PC-3 (cell line): ENCODE measurements at places on chromosomes 16 and 17.
A peak's percentile ranks its signal among the peaks of the same experiment; 100 is the strongest.

- no peaks in the 10 kb centered on the region for H3K27me3 ChIP-seq
- peak overlapping the region; percentile 76 for H3K4me3 ChIP-seq
- H3K36me3 ChIP-seq: no peaks in the 10 kb centered on the region
- peaks cover 40% of the 10 kb centered on the region for H3K4me1 ChIP-seq
These were observed 792 bp downstream of the SECTM1 start for GRCh38 chr17:82332669-82333278.

DNA sequence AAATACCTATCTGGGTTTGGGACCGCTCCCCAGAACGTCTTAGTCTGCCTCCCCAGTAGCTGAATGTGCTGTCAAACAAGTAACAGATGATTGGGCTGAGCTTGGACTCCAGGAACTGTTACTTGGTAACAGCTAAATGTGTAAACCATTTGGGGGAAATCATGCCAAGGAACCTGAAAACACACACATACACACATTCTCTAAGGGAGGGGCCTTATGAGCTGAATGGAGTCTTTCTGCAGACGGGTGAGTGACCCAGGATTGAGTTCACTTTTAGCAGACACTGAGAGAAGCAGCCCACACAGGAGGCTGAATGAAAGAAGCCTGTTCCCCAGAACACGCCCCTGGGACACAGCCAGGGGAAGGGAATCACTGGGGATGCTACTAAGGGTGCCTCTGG is 1.6 kb downstream of the ACLY start:
- peak; percentile 12 for DNase-seq
- peak overlapping the region; percentile 93 for H3K4me3 ChIP-seq
- no peaks in the 10 kb centered on the region for H3K27me3 ChIP-seq
- no peak overlapping the region for H3K27ac ChIP-seq
- peaks cover 34% of the 10 kb centered on the region for H3K4me1 ChIP-seq
- peaks cover 8% of the 10 kb centered on the region; the same call in 1 of the 2 replicates for H3K36me3 ChIP-seq

DNA sequence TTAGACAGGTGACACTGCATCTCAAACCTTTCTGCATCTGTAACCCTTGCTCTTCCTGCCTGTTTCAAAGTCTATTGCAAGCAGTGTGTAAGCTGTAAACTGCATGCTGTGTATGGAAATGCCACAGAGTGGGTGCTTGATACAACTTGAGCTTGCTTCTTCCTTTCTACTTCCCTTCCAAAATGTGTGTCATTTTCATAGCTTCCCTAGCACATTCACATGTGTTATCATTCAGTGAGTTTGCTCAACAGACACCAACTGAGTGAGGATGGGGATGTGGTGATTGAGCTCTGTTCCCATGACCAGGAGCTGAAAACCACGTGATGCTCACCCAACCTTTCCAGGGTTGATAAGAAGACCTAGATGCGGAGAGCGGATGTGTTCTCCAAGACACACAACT is 111.1 kb downstream of the VAT1L start:
- H3K27me3 ChIP-seq: no peaks in the 10 kb centered on the region
- no peak overlapping the region for H3K27ac ChIP-seq
- no peak overlapping the region for H3K4me3 ChIP-seq
- H3K4me1 ChIP-seq: no peaks in the 10 kb centered on the region

- H3K4me1 ChIP-seq: no peaks in the 10 kb centered on the region
- no peak for DNase-seq
- no peak overlapping the region for H3K27ac ChIP-seq
- H3K27me3 ChIP-seq: no peaks in the 10 kb centered on the region
These were observed 452.2 kb downstream of the XYLT1 start for GRCh38 chr16:17018585-17018939.

DNA sequence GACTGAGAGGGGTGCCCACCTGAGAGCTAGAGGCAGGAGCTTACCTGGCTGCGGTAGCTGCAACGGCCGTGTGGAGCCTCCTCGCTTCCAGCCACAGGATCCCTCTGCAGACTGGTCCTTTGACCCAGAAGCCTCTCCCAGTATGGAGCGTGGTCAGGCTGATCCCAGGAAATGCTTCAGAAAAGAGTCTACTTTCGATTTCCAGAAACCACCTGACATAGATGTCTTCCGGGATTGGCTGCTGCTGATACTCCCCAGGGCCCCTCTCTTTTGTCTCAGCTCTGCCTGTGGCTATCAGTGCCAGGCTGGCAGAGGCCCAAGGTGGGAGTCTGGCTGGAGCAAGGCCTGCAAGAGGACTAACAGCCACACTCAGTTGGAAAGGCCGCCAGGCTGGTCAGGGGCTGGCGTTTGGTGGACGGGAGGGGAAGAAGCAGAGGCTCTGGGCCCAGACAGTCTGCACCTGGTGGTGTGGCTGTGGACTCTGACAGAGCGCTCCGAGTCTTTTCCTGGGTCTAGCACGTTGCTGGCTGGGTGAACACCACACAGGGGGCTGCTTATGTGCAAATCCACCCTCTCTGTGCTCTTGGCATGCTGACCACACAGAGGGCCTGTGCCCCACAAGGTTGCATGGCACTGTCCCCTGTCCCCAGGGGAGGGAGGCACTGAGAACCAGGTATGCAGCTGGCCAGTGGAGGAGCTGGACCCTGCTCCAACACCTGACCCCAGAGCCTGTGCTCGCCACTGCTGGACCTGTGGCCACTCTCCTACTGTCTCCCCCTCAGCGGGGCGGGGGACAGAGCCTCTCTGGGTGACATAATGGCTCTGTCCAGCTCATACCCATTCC is at the start of gene LGALS3BP:
Gene LGALS3BP (minus strand): TSS at position 144 of the 844 bp plus-strand sequence. CDS start 2,732 bp downstream, outside the sequence.
- no peak within 1 kb of the TSS for H3K27ac ChIP-seq
- H3K4me1 ChIP-seq: peaks cover 22% of the 10 kb centered on the region
- H3K4me3 ChIP-seq: peak within 1 kb of the TSS; percentile 38; the same call in 1 of the 2 replicates
- H3K36me3 ChIP-seq: no peaks in the 10 kb centered on the region
- no peaks in the 10 kb centered on the region for H3K27me3 ChIP-seq

DNA sequence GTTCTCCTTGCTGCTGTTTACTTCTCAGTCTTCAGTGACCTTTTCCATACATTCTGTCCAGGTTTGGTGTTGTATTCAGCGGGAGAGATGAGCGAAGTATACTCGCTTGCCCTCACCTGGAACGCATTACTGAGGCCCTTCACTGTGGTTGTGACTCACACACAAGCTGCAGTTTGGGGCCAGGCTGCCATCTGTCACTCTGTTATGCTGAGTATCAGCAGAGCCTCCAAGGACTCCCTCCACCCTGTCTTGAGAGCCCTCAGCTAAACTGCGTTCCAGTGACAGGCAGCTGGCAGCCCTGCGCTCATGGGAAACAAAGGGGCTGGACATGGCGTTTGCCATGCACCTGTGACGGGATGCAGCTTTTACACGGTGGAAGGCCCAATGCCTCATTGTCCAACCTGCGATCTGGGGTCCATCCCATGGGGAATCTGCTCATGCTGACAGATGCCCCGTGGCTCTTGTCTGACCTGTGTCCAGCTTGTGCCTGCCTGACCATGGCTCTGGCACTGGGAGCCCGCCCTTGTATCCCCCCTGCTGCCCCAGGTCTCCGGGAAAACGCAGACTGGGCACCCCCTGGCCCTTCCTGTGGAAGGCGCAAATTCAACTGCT is 6.5 kb upstream of the ZNF778 start:
- DNase-seq: no peak
- no peak overlapping the region for H3K4me3 ChIP-seq
- H3K36me3 ChIP-seq: no peaks in the 10 kb centered on the region
- no peaks in the 10 kb centered on the region for H3K27me3 ChIP-seq

- H3K36me3 ChIP-seq: no peaks in the 10 kb centered on the region
- peaks cover 24% of the 10 kb centered on the region for H3K27me3 ChIP-seq
- no peak for DNase-seq
- no peak overlapping the region for H3K4me3 ChIP-seq
- H3K27ac ChIP-seq: no peak overlapping the region
These were observed 258.8 kb downstream of the IRF8 start for GRCh38 chr16:86157616-86158247.

GRCh38 chr16:26992666-26993349 is 73.9 kb upstream of the C16orf82 start:
- H3K36me3 ChIP-seq: no peaks in the 10 kb centered on the region
- no peaks in the 10 kb centered on the region for H3K4me1 ChIP-seq
- no peak overlapping the region for H3K27ac ChIP-seq
- 0 out of 2 replicates have a peak, but pooled peaks cover 6% of the 10 kb centered on the region for H3K27me3 ChIP-seq

- no peaks in the 10 kb centered on the region for H3K4me1 ChIP-seq
- no peak for DNase-seq
- no peak overlapping the region for H3K4me3 ChIP-seq
- H3K36me3 ChIP-seq: no peaks in the 10 kb centered on the region
These were observed 5.3 kb downstream of the KRT28 start for GRCh38 chr17:40794466-40794865.

- no peak overlapping the region for H3K27ac ChIP-seq
- H3K4me3 ChIP-seq: no peak overlapping the region
- no peaks in the 10 kb centered on the region for H3K27me3 ChIP-seq
- H3K36me3 ChIP-seq: no peaks in the 10 kb centered on the region
These were observed 19.2 kb upstream of the SSTR2 start for GRCh38 chr17:73145641-73146040.

DNA sequence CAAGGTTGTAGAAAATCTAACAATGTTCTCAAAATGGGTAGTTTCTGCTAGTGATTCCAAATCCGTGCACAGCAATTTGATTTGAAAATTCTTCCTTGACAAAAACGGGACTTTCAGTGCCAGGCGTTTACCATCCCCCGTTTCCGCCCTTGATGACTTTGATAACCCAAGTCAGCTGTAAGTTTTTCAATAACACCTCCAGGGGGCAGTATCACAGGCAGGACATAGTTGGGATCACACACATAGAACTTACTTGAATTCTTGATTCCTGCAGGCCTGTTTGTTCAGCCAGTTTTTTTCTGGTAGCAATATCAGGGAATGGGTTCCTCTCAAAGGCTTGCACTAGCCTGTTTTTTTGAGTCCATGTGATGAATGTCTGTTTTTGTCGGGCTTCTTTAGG is 5.6 kb downstream of the DUXB start:
- H3K36me3 ChIP-seq: no peaks in the 10 kb centered on the region
- no peak overlapping the region for H3K27ac ChIP-seq
- no peaks in the 10 kb centered on the region for H3K27me3 ChIP-seq
- H3K4me3 ChIP-seq: no peak overlapping the region
- no peaks in the 10 kb centered on the region for H3K4me1 ChIP-seq

DNA sequence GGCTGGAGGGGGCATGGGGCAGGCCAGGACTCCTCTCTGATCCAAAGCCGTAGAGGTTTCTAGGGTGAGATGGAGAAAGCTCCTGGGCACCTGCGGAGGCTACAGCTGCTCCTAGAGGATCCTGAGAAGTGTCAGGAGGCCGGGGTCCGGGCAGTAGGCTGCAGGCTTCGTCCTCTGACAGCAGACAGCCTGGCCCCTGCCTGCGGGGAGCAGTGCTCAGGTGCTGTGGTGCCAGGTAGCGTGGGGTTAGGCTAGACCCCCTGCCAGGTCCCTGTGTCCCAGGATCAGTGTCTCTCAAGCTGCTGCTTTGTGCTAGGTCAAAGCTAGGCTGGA is 1.5 kb upstream of the MRPS34 start:
- H3K36me3 ChIP-seq: no peaks in the 10 kb centered on the region
- no peak overlapping the region for H3K27ac ChIP-seq
- peak overlapping the region; percentile 86 for H3K4me3 ChIP-seq

- no peak for DNase-seq
- no peaks in the 10 kb centered on the region for H3K36me3 ChIP-seq
- no peaks in the 10 kb centered on the region for H3K27me3 ChIP-seq
- H3K4me3 ChIP-seq: no peak overlapping the region
These were observed 389.6 kb downstream of the WWOX start for GRCh38 chr16:78489072-78489471.

DNA sequence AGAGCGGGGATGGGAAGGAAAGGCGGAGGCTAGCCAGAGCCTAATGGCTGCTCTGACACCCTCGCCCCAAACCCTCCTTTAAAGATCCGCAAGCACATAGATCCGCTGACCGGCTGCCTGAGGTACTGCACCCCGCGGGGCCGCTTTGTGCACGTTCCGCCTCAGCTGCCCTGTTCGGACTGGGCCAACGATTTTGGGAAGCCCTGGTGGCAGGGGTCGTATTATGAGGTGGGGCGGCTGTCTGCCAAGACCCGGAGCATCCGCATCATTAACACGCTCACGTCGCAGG is 663 bp downstream of the CYB5D1 start:
- H3K27me3 ChIP-seq: no peaks in the 10 kb centered on the region
- H3K4me1 ChIP-seq: peaks cover 21% of the 10 kb centered on the region
- H3K4me3 ChIP-seq: peak overlapping the region; percentile 90
- no peaks in the 10 kb centered on the region; the same call in 1 of the 2 replicates for H3K36me3 ChIP-seq
- H3K27ac ChIP-seq: peak overlapping the region; percentile 88

DNA sequence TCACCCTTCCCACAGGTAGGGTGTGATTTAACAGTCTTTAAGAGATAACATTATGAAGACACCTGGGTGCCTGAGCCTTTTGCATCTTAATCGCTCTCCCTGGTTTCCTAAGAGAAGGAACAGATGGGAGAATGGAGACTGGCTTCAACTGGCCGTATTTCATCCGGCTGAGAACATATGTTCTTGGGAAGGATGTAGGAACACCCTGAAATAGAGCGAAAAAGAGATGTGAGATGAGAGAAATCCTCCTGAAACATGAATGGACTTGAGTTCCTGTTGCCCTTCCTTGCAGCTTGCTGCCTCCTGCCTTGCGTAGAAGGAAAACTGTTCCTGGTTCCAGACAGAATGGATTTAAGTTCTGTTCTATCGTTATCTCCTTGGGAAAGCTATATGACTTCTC is 385.4 kb upstream of the RBFOX1 start:
- no peak overlapping the region for H3K4me3 ChIP-seq
- H3K27ac ChIP-seq: no peak overlapping the region
- H3K4me1 ChIP-seq: no peaks in the 10 kb centered on the region
- no peaks in the 10 kb centered on the region for H3K36me3 ChIP-seq
- no peak for DNase-seq

GRCh38 chr16:10641953-10642949 is 52.5 kb downstream of the TEKT5 start:
- DNase-seq: no peak
- H3K27me3 ChIP-seq: no peaks in the 10 kb centered on the region
- H3K4me1 ChIP-seq: no peaks in the 10 kb centered on the region
- H3K4me3 ChIP-seq: no peak overlapping the region
- no peaks in the 10 kb centered on the region for H3K36me3 ChIP-seq

DNA sequence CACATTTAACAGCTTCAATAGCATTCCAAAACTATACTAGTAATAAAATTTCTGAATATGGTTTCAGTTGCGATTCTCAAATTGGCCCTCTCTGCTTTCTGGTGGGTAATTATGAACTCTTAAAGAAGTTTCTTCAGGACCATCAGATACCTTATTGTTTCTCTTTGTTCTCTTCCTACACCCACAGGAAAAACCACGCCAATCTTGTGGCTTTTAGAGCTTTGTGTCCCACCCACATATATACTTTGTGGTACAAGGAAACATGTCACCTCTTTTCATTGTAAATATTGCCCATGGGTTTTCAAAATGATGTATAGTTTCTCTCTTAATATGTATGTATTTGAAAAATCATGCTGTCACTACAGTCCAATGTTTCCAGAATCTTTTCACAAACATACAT is 12.1 kb downstream of the ABCA9 start:
- peaks cover 38% of the 10 kb centered on the region; the same call in 1 of the 2 replicates for H3K27me3 ChIP-seq
- no peaks in the 10 kb centered on the region for H3K4me1 ChIP-seq
- no peak overlapping the region for H3K4me3 ChIP-seq
- H3K27ac ChIP-seq: no peak overlapping the region

- peak overlapping the region; percentile 21 for H3K27ac ChIP-seq
- H3K4me3 ChIP-seq: no peak overlapping the region
- peaks cover 4% of the 10 kb centered on the region; the same call in 1 of the 2 replicates for H3K36me3 ChIP-seq
These were observed 7.6 kb upstream of the ARHGAP27 start for GRCh38 chr17:45440161-45440778.

GRCh38 chr17:3817851-3818605 is 17.0 kb upstream of the ITGAE start:
- peaks cover 23% of the 10 kb centered on the region for H3K36me3 ChIP-seq
- H3K4me3 ChIP-seq: no peak overlapping the region
- 0 out of 2 replicates have a peak, but pooled peaks cover 8% of the 10 kb centered on the region for H3K4me1 ChIP-seq
- H3K27ac ChIP-seq: peak overlapping the region; percentile 26; the same call in 1 of the 2 replicates
- H3K27me3 ChIP-seq: no peaks in the 10 kb centered on the region
